Activated CD8-positive, alpha-beta T cell treated with anti-CD3 and anti-CD28 coated beads, Interleukin-2, amount 10 ng/mL, durations not matched to agents 7 days and 5 days (primary cell): ENCODE measurements at places on chromosomes 2 and 18. TPM values are rescaled to one million over a fixed set of nuclear protein-coding genes. Genes with fewer than 3 reads are reported as not detected.
A peak's percentile ranks its signal among the peaks of the same experiment; 100 is the strongest.

Gene G6PC2
- total RNA-seq, result not detected

- DNase-seq, result no peak
These were observed 95.4 kb downstream of the ITGB1BP1 start for GRCh38 chr2:9327873-9328352.

DNA sequence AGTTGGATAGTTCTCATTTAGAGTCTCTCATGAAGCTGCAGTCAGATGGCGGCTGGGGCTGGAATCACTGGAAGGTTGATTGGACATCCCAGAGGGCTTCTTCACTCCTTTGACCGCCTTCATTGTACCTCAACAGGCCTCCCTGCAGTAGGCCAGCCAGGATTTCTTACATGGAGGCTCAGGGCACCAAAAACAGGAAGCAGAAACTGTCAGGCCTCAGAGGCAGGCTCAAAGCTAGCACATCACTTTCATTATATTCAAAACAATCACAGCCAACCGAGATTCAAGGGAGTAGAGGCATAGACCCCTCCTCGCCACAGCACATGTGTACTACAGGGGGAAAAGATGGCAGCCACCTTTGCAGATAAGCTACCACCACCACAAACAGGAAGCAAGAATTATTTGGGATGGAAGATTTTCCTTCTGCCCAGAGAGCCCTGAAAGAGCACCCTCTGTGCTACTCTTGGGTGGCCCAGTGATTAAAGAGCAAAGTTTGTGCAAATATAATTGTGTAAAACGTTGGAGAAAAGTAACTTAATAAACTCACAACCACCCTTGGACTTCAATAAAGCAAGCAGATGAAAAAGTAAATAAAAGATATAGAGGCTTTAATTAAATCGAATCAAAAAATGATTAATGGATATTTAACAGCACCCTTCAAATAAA lies 155.3 kb downstream of the GFPT1 start:
- no peak for DNase-seq

DNA sequence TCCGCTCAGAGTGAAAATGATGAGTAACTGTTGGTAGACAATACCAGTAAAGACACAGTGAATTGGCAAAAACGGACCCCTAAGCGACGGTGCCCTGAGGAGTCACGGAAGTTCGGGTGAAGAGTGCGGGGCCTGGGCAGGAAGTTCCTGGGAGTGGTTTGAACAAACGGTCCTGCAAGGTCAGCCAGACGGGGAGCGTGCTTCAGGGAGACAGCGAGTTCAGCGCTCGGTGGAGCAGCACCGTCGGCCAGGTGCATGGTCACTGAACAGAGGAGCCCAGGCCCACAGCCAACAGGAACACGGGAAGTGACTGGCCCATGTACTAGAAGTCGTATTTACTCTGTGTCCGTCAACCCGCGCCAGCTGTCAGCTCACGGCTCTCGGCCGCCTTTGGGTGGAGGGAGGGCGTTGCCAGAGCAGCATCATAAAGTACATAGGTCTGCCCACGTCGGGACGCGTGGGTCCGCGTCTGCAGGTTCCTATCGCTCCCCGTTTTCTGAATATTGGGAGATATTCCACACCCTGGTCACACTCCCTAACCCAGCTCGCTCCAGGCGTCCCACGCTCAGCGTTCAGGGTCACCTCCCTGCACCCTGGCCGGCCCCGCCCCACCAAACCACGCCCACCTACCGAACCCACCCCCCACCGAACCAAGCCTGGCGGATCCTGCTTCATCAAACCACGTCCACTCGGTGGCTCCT lies 75.6 kb upstream of the UXS1 start:
- peak; percentile 60 for DNase-seq

DNA sequence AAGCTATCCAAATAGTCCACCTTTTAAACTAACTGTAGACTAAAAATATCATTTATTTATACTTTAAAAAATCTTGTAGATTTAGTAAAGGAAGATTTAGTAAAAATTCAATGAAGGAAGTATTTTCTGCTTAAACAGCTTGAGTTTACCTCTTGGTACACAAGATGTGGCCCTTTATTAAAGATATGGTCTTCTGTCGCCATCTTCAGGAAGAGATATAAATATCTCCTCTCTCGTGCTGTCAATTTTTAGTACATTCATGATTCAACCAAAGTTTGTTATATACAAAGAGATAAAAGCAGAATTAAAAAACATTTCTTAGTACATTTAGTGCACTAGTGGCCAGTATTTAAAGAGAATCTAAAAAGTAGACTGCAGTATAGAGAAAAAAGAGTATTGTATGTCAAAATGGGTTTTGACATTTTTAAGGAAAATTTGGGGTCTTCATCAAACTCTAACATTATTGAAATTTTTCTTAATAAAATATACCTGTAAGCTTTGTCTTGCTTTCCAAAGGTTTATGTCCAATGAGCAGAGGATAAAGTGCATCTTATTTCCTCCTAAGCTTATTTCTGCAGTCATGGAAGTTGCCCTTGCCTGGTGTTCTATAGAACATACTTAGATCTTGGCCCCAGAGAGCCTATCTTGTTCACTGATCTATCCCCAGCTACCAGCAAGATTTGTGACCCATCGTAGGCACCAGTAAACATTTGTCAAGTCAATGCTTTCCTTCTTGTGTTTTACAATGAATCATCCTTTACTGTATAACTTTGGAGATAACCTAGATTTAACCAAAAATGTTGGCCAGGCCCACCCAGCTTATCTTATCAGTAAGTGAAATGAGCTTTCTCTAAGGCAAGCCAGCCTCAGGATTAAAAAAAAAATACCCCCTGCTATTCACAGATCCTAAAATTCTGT lies 18.5 kb upstream of the EML6 start:
- no peak for DNase-seq

Gene STPG4
- not detected for total RNA-seq

Gene ANKRD30BL
- total RNA-seq, result not detected

Gene SMIM21
- total RNA-seq, result not detected
